ENCODE measurements at places on chromosomes 7 and 10. TPM values are rescaled to one million over a fixed set of nuclear protein-coding genes. Genes with fewer than 3 reads are reported as not detected.
A peak's percentile ranks its signal among the peaks of the same experiment; 100 is the strongest.

GRCh38 chr10:127886371-127887051, 6.2 kb downstream of the CLRN3 start:
- DNase-seq: no peak
- no peak overlapping the region for H3K4me3 ChIP-seq
- H3K27me3 ChIP-seq: no peaks in the 10 kb centered on the region

DNA sequence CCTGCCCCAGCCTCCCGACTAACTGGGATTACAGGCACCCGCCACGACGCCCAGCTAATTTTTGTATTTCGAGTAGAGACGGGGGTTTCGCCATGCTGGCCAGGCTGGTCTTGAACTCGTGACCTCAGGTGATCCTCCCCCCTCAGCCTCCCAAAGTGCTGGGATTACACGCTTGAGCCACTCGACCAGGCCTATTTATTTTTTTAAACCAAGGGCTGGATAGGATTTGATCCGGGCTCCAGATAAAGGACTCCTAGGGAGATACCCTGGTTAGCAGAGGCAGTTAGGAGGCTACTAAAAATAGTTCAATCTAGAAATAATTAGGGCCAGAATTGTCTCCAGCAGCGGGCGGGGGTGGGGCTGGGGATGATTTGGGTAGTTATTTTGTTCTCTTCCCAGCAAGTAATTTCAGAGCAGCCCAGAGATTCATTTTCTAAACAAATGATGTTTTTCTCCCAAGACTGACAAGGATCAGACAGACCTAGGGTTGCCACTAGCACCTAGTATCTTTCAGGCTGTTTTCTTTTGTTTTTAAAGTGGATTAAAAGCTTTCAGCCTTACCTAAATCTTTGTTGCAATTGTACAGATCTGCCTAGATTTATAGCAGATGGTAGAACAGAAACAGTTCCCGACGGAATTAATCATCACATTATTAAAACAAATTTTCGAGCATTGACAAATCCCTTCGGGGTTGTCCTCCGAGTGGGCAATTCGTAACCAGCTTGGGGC, 859 bp upstream of the SMC3 start:
- H3K4me3 ChIP-seq: peak overlapping the region; percentile 98
- peak overlapping the region; percentile 78 for H3K27ac ChIP-seq
- peaks cover 9% of the 10 kb centered on the region for H3K27me3 ChIP-seq
- peaks cover 37% of the 10 kb centered on the region for H3K4me1 ChIP-seq

- H3K27me3 ChIP-seq: no peaks in the 10 kb centered on the region
- H3K36me3 ChIP-seq: no peaks in the 10 kb centered on the region
- DNase-seq: peak; percentile 2
- H3K27ac ChIP-seq: no peak overlapping the region
- peaks cover 23% of the 10 kb centered on the region for H3K4me1 ChIP-seq
- H3K4me3 ChIP-seq: peak overlapping the region; percentile 49
Measured at GRCh38 chr10:29736366-29737073, 101.7 kb upstream of the SVIL start.

DNA sequence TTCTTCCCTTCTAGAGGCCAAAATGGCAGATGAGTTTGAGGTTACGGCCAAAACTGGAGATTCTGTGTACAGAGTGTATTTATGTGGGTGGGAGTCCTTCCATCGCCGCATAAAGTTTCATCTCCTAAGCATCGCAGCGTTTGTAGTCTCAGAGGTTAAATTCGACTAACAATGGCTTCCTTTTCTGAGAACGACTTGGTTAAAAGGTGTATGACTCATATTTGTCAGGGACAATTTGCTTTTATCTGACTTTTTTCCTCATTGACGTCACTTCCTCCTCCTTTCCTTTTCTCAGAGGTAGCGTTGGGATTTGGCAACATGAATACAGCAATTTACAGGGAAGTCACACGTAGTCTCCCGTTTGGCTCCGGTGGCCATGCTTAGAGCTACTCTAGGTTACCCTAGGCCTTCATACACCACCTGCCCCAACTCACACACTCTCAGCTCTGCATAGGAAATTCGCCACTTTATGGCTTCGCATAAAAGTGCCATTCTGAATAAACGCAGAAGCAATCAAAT, 37.6 kb upstream of the TCF7L2 start:
- DNase-seq: no peak
- H3K27ac ChIP-seq: no peak overlapping the region
- H3K4me3 ChIP-seq: no peak overlapping the region

Gene CRYGN
- total RNA-seq: not detected

Gene TMEM270
- total RNA-seq: not detected
